ENCODE measurements at places on chromosomes 16 and 17.

DNA sequence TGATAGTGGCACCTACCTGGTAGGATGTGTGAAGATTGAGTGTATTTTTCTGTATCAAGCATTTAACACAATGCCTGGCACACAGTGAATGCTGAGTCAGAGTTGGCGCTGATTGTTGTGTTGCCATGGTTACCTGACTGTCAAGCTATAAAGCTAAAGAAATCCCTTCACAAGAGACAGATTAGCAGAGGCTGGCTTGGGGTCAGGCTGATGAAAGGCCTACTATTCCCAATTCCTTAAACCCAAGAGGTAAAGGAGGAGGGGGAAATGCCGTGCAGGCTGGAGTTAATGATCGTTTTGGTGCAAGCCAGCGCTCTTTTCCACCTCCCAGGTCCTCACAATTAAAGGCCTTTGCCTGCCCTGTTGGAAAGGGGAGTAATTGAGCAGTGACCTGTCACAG, 5.9 kb downstream of the CLEC19A start:
- no peak for DNase-seq

DNA sequence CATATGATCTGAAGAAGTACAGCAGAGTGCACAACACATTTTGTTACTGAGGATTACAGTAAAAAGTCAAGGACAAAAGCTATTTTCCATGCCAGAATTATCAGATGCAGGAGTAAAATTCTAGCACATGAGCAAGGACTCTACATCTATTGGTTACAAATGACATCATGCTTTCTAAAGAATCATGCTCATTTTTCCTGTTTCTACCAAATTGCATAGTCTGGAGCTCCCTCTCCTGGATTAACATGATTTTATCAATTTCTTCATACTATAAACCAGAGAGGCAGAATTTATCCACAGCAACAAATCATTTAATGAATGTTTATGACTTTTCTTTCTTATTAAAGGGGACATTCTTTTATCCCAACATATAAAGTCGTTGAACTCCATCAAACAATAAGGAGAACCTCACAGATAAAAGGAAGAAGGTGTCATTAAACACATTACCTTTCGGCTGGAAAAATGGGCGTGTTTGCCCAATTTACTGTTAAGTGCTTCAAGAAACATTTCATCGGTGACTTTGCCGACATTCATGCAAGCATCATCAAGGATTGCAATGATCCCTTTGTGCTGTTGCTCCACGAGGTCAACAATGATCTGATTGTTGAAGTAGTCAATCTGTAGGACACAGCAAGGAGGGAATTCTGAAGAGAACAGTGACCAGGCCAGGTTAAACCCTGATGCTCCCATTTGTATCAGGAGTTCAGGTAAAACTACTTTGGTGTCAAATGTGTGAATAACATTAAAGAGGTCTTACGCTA, 121.7 kb downstream of the MYO1D start:
- DNase-seq, result peak; percentile 54

DNA sequence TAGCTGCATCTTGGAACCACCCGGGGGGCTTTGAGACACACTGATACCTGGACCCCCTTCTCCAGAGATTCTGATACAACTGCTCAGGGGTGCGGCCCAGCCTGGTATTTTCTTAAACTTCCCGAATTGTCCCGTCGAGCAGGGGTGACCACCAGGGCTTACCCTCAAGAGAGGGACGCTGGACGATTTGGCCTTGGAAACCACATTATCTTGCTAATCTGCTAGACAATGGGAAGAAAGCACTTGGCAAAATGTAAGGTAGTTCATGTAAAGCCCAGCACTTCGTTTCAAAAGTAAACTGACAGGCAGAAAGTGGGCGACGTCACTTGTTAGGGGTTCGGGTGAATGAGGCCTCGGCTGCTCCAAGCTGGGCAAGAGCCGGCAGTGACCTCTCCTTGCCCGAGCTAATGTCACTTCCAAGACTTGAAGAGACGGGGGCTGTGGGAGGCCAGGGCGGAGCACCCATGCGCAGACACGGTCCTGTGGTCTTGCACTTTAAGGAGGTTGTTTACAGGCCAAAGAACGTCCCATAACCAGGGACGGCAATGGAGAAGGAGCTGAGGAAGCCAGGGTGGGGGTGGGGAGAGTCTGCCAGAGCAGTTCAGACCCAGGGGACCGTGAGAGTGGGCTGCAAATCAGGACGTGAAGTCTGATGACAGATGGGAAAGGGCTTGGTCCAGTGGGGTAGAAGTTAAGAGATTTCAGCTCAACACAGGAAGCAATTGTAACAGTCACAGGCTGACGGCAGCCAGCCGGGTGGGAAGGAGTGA, 152.7 kb upstream of the GSE1 start:
- DNase-seq, result no peak

GRCh38 chr16:8632675-8633182, 11.2 kb downstream of the METTL22 start:
- no peak for DNase-seq

- DNase-seq, result no peak
These were observed 15.9 kb downstream of the TANC2 start for GRCh38 chr17:62981933-62982332.

DNA sequence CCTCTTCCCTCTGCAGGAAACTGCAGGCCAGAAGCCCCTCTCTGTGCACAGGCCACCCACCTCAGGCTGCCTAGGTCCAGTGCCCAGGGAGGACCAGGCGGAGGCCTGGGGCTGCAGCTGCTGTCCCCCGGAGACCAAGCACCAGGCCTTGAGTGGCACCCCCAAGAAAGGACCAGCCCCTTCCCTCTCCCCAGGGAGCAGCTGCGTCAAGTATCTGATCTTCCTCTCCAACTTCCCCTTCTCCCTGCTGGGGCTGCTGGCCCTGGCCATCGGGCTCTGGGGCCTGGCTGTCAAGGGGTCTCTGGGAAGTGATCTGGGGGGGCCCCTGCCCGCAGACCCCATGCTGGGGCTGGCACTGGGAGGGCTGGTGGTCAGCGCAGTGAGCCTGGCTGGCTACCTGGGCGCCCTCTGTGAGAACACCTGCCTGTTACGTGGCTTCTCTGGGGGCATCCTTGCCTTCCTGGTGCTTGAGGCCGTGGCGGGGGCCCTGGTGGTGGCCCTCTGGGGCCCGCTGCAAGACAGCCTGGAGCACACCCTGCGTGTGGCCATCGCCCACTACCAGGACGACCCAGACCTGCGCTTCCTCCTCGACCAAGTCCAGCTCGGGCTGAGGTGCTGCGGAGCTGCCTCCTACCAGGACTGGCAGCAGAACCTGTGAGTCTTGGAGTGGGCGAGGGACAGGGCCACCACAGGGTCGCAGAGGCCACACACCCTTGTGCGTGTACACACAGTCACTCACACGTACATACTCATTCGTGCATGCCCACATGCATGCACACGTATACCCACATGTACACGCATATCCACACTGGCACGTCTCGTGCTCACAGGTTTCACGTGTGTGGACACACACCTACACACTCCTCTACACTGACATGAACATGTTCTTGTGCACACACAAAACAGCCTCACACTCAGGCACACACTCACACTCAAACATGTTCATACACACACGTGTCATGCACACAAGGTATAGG, 8.3 kb downstream of the TSPAN10 start:
- peak; percentile 86 for DNase-seq

DNA sequence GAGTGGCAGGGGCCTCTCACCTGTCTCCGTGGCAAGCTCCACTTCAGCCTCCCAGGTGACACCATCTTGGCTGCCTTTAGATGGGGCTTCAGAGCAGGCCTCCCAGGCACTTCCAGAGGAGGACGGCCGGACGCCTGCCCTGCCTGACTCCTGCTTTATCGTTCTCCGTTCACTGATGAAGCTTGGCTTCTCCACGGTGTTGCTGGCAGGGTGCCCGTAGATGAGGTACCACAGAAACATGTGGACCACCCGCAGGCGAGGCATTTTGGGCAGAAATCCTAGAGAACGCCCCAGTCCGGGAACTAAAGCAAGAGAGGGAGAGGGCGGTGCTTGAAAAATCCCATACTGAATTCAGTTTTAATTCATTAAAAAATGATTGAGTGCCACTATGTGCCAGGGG, 54.5 kb downstream of the GTF3C1 start:
- DNase-seq, result peak; percentile 79

- peak; percentile 99 for DNase-seq
These were observed at the start of gene TUBG2 for GRCh38 chr17:42659079-42659931. TUBG2 (plus strand) TSS chr17:42659284; CDS start chr17:42659504, 220 bp downstream.

DNA sequence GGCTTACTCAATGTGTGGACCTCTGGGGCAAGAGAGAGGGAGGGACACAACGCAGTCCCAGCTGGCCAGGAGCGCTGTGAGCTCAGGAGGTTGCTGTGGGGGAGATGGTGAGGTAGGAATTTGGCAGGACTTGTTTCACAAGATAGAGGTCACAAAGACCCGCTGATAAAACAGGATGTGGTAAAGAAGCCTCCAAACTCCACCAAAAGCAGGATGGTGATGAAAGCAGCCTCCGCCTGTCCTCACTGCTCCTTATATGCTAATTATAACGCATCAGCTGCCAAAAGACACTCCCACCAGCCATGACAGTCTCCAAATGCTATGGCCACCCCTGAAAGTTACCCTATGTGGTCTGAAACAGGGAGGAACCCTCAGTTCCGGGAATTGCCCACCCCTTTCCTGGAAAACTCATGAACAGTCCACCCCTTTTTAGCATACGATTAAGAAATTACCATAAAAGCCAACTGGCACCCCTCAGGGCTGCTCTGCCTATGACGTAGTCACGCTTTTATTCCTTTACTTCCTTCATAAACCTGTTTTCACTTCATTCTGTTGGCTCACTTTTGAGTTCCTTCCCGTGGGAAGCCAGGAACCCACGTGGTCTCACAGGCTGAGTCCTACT, 5.3 kb upstream of the EIF4A3 start:
- DNase-seq, result no peak

- DNase-seq, result peak; percentile 46
These were observed 58.4 kb downstream of the EPN2 start for GRCh38 chr17:19295473-19296135.

GRCh38 chr17:3679531-3680126, 11.0 kb downstream of the EMC6 start:
- no peak for DNase-seq
